B cell (primary cell): ENCODE measurements at places on chromosomes 11 and 22. TPM values are rescaled to one million over a fixed set of nuclear protein-coding genes. Genes with fewer than 3 reads are reported as not detected.

Gene OR51I1
- polyA plus RNA-seq = 0.30 and 0.31 TPM in 2 replicates

Gene ATG13
- polyA plus RNA-seq = 35.7 and 48.5 TPM in 2 replicates

Gene RAB1B
- polyA plus RNA-seq = 61.7 and 77.1 TPM in 2 replicates

Gene TRPM5
- polyA plus RNA-seq = 0.03 and 0.16 TPM in 2 replicates

Gene MMP3
- polyA plus RNA-seq = not detected in 2 replicates
